Mucosa of gallbladder (tissue), 1 donor: ENCODE measurements at places on chromosomes 4 and X. TPM values are rescaled to one million over a fixed set of nuclear protein-coding genes. Genes with fewer than 3 reads are reported as not detected.

GRCh38 chrX:123203772-123204171 lies 19.7 kb downstream of the GRIA3 start:
- no peak for DNase-seq

DNA sequence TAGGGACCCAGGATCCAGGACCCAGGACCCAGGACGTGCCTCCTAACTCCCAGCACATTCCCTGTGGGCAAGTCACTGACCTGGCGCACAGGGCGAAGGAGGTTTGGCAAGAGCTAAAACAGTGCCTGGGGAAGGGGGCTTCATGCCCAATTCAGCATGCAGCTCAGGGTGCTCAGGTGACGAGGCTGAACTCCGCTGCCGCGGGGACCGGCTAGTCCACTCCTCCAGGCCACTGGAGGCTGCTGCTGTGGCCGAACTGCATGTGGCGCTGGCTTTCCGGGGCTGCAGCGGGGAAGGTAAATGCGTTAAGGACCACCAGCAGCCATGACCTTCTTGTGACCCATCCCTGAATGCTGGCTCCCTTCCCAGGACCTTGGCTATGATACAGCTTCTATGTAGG lies 4.9 kb upstream of the PIM2 start:
- no peak for DNase-seq

DNA sequence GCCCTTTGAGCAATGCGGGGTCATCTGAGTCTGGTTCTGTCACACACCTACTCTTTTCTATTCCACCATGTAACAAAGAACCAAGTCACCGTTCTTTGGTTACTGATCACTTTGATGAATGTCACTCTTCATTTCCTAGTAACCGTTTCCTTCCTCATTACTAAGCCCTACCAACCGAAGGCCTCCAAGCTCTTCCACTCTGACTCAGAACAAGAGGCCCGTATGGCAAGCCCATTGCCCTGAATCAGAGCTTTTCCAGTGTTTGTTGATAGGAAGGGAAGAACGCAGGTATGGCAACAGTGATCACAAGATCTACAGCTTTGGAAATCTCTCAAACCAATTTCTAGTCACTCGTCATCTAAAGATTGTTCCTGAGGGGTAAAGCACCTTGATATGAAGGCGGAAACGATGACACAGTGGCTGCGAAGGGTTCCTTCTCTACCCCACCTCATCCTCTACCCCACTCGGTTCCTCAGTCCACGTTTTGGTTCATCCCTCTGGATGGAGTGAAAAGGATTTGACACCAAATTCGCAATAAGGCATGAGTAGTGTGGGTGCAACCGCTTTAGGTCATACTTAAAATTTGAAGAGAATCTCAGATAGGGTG lies 28.0 kb upstream of the CD40LG start:
- DNase-seq: no peak

DNA sequence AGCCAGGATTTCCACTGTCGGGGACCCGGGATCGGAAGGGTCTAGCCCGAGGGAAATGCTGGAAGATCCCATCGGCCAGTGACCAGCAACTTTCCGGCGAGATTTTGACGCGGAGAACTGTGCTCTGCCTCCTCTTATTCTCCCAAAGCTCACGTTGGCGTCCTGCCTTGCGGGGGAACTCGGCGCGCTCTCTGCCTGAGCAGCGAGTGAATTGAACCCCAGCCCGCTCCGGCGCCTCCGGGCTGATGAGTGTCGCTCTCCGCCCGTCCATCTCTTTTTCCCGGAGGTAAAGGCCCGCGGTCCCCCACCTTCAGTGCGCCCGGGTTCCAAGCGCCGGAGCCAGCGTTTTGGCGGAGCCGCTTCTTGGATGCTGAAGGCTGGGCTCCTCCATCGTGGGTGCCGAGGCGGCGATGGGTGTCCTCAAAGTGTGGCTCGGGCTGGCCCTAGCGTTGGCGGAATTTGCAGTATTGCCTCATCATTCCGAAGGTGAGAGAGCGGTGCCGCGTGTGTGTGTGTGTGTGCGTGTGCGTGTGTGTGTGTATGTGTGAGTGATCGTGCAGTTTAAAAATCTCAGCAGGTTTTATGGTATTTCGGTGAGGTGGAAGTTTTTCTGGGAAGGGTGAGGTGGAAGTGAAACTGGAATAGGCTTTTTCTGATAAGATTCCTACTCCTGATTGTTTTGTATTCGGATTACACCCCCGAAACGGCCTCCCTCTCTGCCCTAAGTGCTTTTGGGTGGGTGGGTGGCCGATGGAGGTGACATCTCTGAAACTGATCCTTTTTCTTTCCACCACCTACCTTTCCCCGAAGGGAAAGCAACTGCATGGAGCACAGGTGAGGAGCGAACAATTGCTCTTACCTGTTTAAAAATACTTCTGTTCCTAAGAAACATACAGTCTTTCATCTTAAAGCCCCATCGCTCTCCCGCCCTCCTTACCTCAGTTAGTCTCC lies 752 bp downstream of the FRAS1 start:
- peak; percentile 38 for DNase-seq

DNA sequence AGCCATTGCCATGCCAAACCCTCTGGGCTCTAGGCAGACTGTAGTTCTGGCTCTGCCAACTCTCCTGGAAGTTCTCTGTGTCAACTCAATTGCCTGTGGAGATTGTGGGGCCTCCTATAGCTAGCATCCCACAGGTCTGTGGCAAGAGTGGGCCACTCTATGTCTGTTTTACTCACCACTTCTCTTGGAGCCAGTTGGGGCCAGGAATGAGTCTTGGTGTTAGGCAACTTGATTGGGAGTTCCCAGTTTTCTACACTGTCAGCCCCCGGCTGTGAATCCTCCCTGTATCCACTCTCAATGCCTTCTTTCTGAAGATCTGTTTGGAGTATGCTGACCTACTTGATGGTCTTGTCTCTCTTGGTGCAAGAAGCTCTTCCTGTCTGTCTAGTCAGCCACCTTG lies 48.2 kb upstream of the EPGN start:
- no peak for DNase-seq

GRCh38 chr4:35347276-35347675 lies 897.0 kb downstream of the ARAP2 start:
- no peak for DNase-seq

GRCh38 chr4:156906325-156906724 lies 65.3 kb downstream of the PDGFC start:
- no peak for DNase-seq

GRCh38 chrX:31931225-31931624 lies 859.4 kb upstream of the FTHL17 start:
- DNase-seq: no peak

Gene NR0B1
- not detected for total RNA-seq

- no peak for DNase-seq
These were observed 192.4 kb downstream of the CCNG2 start for GRCh38 chr4:77349364-77349763.

GRCh38 chr4:21628116-21628670 lies 320.4 kb downstream of the KCNIP4 start:
- no peak for DNase-seq

- no peak for DNase-seq
These were observed 1.2 kb downstream of the GPC3 start for GRCh38 chrX:133983974-133984845.

- no peak for DNase-seq
These were observed 1.6 kb upstream of the ANTXR2 start for GRCh38 chr4:80074651-80075050.

DNA sequence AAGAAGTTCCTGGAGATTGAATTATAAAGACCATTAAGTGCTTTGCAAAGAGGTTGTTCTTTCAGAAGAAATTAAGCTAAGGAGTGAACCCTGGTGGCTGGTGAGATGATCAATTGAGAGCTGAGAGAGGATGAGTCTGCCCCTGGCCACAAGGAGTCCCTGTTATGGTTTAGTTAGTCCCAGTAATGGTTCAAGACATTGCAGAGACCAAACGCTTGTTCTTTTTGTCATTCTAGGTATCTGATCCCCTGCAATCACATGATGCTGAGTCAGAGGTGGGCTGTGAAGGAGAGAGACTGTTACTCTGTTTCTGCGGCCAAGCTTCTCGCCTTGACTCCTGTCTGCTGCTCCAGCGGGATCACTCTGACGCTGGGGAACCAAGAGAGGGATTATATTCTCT lies 114.5 kb downstream of the GATB start:
- DNase-seq: no peak
